ENCODE measurements at places on chromosomes 1 and 21.

DNA sequence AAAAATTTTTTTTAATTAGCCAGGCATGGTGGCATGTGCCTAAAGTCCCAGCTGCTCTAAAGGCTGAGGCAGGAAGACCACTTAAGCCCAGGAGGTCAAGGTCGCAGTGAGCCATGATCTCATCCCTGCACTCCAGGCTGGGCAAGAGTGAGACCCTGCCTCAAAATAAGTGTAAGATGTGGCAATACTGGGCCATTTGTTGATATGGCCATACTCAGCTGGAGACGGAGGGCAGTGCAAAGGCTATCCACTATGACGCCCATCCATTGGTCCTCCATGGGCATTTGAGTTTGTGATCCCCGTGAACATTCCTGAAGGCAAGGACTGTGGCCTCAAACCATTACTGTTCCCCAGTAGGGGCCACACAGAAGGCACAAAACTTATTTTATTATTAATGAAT lies 1.5 kb downstream of the CASP9 start:
- DNase-seq: no peak

DNA sequence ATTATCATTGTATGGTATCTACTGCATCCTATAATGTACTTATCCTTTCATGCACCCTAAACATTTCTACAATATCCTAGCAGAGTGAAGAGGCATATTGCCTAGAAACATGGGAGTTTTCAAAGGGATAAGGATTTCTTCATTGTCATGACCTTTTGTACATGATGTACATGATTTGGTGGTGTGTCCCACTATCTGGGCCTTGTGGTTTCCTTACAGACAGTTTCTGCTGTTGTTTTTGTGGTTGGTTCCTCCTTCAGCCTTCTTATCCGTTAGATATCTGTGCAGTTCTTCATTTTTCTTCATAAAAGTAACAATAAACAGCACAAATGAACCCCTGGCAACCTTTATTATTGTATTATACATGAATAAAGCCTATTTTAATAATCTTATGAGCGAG lies 70.4 kb upstream of the BACH1 start:
- DNase-seq: no peak

DNA sequence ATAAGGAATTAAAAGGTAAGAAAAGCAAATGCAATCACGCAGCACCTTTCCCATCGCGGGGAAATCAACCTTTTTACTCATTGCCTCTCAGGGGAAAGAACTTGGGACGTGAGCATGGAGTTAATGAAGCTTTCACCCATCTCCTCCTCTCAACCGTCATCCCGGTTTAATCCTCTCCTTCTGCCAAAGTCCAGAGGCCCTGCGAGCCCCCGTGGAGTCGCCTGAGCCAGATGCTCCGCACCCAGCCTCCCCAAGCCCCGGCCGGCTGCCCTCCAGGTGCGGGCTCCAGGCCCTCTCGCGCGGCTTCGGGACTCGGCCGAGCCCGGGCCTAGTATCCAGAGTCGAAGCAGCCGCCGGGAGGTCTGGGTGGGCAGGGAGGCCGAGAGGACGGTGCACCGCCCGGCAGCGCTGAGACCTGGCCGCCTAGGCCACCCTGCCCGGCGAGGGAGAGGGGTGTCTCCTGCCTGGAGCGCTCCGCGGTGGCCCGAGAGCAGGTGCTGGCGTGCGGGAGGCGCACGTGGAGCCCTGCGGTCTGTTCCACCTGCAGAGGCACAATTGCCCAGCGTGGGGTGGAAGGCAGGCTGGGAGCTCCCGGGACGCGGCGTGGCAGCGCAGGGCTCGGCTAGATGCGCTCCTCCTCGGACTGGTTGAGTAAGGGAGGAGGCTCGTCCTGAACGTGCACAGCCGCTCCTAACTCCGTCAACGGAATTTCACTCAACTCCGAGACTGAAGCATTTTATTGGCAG lies 218.5 kb downstream of the SDCCAG8 start:
- DNase-seq: no peak

- no peak for DNase-seq
Measured at GRCh38 chr1:5526385-5526750, 465.9 kb downstream of the NPHP4 start.

- no peak for DNase-seq
Measured at GRCh38 chr21:39659070-39659815, 46.5 kb downstream of the B3GALT5 start.

GRCh38 chr1:27891196-27891889 lies 19.0 kb downstream of the THEMIS2 start:
- no peak for DNase-seq

DNA sequence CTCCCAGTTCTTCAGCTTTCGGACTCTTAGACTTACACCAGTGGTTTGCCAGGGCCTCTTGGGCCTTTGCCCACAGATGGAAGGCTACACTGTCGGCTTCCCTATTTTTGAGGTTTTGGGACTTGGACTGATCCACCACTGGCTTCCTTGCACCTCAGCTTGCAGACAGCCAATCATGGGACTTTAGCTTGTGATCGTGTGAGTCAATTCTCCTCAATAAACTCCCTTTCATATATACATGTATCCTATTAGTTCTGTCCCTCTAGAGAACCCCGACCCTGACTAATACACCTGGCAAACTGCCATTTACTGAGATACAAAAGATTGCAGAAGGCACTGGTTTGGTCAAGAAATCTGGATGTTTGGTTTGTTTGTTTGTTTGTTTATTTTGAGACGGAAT lies 6.4 kb upstream of the RAB4A start:
- no peak for DNase-seq

DNA sequence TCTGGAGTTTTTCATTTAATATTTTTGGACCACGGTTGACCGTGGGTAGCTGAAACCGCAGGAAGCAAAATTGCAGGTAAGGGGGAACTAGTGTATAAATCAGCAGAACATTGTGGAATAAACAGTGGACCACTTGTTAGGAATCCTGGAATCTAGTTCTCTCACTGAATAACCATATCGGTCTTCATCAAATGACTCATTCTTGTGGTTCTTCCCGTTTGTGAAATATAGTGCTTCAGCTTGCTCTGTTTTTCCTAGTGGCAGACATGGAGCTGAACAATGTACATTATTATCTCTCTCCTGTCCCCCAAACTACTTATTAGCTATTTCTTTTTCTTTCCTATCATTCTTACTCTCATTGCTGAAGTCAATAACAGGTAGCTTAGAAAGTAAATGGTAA lies 61.9 kb downstream of the HSPA13 start:
- DNase-seq: no peak

DNA sequence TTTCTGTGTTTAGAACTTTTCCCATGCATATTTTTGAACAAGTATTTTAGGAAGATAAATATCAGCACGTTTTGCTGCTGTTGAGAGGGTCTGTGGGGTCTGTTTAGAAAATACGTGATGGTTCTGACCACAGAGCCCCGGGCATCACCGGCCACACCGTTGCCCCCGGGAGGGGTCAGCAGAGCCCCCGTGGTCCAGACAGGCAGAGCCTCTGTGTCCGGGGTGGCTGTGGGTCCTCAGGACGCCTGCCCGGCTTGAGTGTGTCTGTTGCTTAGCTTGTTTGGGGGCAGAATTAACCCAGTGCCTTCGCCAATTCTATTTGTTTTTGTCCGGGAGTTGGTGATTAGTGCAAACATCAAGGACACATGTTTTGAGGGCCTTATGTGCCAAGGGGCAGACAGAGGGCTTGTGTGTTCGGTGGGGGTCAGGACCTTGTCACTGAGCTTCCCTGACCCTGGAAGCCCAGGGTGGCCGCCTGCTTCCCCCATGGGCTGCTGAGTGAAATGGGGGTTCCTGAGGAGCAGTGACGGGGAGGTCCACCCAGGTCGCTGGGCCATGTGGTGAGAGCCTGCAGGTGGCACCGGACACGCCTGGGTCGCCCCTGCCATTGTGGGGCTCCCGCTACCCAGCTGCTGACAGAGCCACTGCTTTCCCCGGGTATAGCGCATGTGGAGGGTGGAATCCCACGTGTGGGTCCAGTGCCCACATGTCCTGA lies 122.2 kb downstream of the SIK1 start:
- no peak for DNase-seq

DNA sequence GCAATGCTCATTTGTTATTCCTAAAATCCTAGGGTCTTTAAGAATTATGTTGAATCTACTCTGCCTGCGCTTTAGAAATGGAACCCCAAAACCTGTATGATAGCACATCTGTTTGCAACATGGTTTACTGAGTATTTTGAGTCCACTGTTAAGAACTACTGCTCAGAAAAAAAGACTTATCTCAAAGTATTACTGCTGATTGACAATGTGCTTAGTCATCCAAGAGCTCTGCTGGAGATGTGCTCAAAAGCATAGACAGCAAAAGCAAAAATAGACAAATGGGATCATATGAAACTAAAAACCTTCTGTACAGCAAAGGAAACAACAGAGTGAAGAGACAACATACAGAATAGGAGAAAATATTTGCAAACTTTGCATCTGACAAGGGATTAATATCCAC lies 107.0 kb downstream of the CTH start:
- DNase-seq: no peak

DNA sequence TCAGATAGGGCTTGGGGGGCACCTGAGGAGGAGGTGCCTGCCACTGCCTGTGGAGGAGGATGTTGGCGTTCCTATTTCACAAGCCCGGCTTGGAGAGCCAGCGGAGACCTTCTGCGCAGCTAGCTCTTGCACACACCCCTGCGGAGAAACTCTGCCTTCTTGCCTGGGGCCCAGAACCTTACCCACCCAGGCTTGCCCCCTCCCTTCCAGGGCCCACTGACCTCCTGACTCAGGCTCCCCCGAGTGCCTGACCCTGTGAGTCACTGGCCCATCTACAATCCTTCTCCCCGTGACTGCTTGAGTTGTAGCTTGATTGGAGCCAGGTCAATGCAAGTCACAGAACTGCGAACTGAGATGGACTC lies 3.4 kb downstream of the HES2 start:
- DNase-seq: no peak

- no peak for DNase-seq
Measured at GRCh38 chr1:183032122-183032921, 9.1 kb downstream of the LAMC1 start.

DNA sequence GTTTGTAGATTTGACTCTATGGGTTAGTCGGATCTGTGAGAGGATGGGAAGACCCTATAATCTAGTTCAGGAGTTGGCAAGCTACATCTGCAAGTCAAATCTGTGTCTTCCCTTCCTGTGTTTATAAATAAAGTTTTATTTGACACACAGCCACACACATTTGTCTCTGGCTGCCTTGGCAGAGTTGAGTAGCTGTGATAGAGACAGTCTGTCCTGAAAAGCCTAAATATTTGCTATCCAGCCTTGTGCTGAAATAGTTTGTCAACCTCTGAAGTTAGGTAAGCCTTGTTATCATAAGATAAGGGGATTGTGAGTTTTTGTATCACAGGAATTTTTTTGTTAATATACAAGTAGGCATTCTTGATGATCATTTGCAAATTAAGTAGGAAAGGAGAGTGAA lies 136.8 kb downstream of the NOS1AP start:
- no peak for DNase-seq

DNA sequence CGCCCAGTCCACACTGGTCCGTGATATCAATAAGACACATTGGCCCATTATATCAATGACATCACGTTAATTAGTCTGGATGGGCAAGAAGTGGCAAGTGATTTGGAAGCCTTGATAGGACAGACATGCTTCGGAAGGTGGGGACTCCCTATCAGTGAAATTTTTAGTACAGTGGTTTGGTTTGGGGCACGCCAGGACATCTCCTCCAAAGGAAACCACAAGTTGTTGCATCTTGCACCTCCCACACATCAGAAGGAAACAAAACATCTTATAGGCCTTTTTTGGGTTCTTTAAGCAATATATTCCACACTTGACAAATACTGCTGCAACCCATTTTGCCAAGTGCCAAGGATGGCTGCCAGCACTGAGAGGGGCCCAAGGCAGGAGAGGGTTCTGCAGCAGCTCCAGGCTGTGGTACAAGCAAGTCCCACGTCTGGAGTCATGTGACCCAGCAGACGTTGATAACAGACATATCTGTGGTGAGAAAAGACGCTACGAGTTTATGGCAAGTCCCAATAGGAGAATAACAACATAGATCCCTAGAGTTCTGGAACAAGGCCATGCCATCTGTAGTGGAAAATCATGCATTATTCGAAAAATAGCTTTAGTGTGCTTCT lies 95.3 kb upstream of the DISP3 start:
- DNase-seq: no peak

- no peak for DNase-seq
Measured at GRCh38 chr1:209911746-209912145, 26.3 kb upstream of the SYT14 start.

DNA sequence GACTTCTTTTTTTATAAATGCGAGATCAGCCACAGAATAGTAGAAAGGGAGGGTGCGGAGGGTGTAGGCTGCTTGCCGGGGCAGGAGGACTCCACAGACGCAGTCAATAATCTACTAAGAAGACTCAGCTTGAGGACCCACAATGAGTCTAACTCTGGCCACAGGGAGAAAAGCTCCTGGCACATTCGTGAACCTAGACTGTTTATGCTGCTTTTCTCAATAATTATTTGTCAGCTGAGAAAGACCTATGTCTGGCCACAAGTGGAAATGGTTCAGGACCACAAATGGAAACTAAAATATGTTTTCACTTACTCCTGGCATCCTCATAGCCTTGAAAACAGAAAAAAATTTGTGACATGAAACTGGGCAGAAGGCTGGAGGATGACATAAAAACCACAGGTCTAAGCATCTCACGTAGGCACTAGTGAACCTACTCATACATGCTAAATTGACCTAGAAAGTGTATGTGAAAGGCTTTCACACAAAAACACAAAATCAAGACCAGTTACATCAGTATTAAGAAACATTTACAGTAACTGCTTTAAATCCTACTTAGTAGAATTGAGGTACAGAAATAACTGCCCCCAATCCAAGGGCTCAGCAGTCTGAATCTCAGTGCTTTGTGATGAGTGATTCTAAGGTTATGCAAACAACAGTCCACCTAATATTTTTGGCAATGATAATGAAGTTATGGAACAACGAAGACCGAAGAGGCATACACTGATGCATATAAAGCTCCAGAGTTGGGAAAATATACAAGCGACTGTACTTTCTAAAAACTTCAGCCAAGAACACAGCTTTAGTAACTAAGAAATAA lies 159.5 kb downstream of the SLC45A1 start:
- no peak for DNase-seq

DNA sequence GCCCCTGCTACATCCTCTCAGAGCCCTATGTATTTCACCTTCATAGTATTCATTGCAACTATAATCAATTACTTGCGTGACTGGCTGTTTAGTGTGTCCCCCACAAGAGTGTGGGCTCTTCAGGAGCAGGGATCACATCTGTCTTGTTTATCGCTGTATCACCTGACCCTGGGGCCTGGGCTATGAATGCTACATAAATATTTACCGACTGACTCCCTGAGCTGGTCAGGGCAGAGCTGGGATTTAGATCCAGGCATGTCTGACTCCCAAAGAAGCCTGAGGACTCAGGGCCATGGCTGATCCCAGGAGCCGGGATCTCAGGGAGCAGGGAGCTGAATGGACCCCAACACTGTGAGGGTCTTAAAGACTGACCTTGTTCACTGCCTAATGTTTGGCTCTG lies 49.7 kb downstream of the AHDC1 start:
- DNase-seq: no peak

DNA sequence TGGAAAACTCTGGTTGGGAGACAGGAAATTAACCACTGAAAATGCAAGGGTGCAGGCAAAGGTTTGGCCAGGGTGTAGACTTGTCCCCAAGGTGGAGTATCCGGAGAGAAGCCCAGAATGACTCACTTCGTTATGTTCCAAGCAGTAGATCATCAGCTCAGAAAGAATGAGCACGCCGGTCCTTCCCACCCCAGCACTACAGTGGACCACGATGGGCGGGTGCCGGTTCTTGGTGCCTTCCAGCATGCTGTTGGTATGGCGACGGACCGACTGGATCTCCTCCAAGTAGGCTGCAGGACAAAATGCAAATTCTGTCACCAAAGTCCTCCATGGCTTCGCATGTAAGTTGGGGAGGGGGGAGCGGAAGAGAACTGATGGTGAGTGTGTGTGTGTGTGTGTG lies 83.4 kb downstream of the SMYD2 start:
- DNase-seq: no peak
